ENCODE measurements at places on chromosomes 12 and 14. TPM values are rescaled to one million over a fixed set of nuclear protein-coding genes. Genes with fewer than 3 reads are reported as not detected.

Gene KICS2
- total RNA-seq = 4.4 TPM

Gene CDKN3
- total RNA-seq = 13.3 TPM

Gene TAS2R7
- total RNA-seq = not detected

Gene KRT2
- 12.1 TPM for total RNA-seq

Gene GPX2
- total RNA-seq = 0.20 TPM

Gene VWF
- 51.8 TPM for total RNA-seq
